ENCODE measurements at places on chromosomes 7 and 10. TPM values are rescaled to one million over a fixed set of nuclear protein-coding genes. Genes with fewer than 3 reads are reported as not detected.

The PTF1A gene
- not detected for total RNA-seq

The CRYGN gene
- total RNA-seq = not detected

The PDSS1 gene
- total RNA-seq = 4.8 TPM

The HMX3 gene
- total RNA-seq = not detected

The MAT1A gene
- total RNA-seq = 1.3 TPM

The PLA2G12B gene
- total RNA-seq = not detected

The PALD1 gene
- total RNA-seq = not detected

The MMP21 gene
- not detected for total RNA-seq

The WNT2 gene
- not detected for total RNA-seq

The POU6F2 gene
- not detected for total RNA-seq

The LFNG gene
- 105 TPM for total RNA-seq

The SYCE1 gene
- total RNA-seq = 0.33 TPM

The NUTM2E gene
- 0.16 TPM for total RNA-seq

The PLAC9 gene
- 0.50 TPM for total RNA-seq

The KCND2 gene
- total RNA-seq = 0.17 TPM

The ANKRD30A gene
- total RNA-seq = not detected

The SEC31B gene
- 6.3 TPM for total RNA-seq

The INA gene
- total RNA-seq = 1.0 TPM

The OR9A2 gene
- total RNA-seq = not detected

The ITPRID1 gene
- 0.17 TPM for total RNA-seq

The OIT3 gene
- not detected for total RNA-seq

The GPR37 gene
- total RNA-seq = 0.85 TPM

The NXPH1 gene
- total RNA-seq = not detected

The GATA3 gene
- 20.8 TPM for total RNA-seq

The DENND2A gene
- total RNA-seq = 0.17 TPM

The HOXA7 gene
- 2.3 TPM for total RNA-seq

The TAS2R5 gene
- 3.5 TPM for total RNA-seq

The TMEM273 gene
- not detected for total RNA-seq

The SFMBT2 gene
- 1.1 TPM for total RNA-seq

The RADIL gene
- 0.28 TPM for total RNA-seq

The LRMDA gene
- 0.67 TPM for total RNA-seq

The RSPH10B gene
- not detected for total RNA-seq

The METTL27 gene
- 13.0 TPM for total RNA-seq

The ZNF467 gene
- 2.4 TPM for total RNA-seq

The RBP3 gene
- not detected for total RNA-seq

The SGPL1 gene
- 97.4 TPM for total RNA-seq

The PON3 gene
- 0.50 TPM for total RNA-seq

The LUC7L2 gene
- total RNA-seq = 44.0 TPM

The SLC13A1 gene
- not detected for total RNA-seq

Data from mammary epithelial cell (primary cell).